Omental fat pad (tissue), 4 donors: ENCODE measurements at places on chromosomes 16 and 17. TPM values are rescaled to one million over a fixed set of nuclear protein-coding genes. Genes with fewer than 3 reads are reported as not detected.

GRCh38 chr16:78689028-78689427 is 589.6 kb downstream of the WWOX start:
- DNase-seq, result no peak

GRCh38 chr16:14490235-14490634 is 139.8 kb downstream of the PARN start:
- DNase-seq, result no peak

GRCh38 chr17:42531455-42532354 is 4.3 kb upstream of the NAGLU start:
- no peak for DNase-seq

GRCh38 chr16:61403386-61403785 is 632.9 kb downstream of the CDH8 start:
- no peak for DNase-seq

DNA sequence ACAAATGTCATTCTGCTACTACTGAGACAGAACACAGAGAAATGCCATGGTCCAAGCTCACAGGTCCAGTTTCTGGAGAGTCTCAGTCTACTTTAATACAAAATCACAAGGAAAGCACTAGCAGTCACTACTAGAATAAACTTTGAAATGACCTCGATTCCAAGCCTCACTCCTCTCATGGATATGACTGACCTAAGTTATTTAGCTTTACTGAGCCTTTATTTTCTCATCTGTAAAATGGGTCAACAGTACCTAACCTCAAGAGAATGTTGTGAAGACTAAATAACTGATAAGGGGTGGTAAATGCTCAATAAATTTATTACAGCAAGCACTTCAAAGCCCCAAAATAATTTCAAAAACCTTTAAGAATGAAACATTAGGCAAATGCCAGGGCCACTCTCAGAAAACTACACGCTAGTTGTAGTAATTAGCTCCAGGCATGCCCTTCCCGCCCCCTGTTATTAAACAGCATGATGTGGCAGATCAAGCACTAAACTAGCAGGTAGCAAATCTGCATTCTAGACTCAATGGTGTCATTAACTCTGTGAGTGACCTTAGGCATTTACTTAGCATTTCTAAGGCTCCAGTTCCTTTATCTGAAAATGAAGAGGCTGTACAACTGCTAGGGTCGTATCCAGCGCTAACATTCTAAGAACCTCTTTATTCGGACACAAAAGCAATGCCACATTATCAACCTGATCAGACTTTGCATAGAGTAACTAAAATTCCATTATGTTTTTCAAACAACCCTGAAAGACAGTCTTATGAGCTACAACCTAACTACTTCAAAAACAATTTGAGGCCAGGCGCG is 8.4 kb downstream of the GSPT1 start:
- DNase-seq, result no peak

DNA sequence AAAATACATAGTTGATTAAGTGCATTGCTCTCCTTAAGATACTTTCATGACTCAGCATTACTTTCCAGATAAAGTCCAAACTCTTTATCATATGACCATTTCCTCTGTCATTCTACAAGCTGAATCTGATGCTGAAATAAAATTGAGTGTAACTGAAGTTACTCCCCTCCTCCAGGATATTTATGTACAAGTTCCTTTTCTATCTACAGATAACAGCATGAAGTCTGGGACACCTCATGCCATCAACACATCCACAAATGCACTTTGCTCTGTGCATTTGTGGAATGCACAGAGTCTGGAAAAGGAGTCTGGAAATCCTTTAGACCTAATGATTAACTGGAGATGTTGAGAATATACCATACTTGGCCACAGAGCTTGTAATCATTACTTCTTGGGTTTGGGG is 60.5 kb downstream of the ACSM2B start:
- no peak for DNase-seq

- no peak for DNase-seq
Observed at GRCh38 chr16:9447699-9448098, 356.3 kb downstream of the HAPSTR1 start.

The SYT17 gene
- 9.5 TPM for total RNA-seq

The IGSF6 gene
- total RNA-seq, result 2.8 TPM
